ENCODE measurements at places on chromosomes 2 and 18.

GRCh38 chr2:108364676-108365297, 13.0 kb upstream of the SULT1C4 start:
- DNase-seq: no peak

DNA sequence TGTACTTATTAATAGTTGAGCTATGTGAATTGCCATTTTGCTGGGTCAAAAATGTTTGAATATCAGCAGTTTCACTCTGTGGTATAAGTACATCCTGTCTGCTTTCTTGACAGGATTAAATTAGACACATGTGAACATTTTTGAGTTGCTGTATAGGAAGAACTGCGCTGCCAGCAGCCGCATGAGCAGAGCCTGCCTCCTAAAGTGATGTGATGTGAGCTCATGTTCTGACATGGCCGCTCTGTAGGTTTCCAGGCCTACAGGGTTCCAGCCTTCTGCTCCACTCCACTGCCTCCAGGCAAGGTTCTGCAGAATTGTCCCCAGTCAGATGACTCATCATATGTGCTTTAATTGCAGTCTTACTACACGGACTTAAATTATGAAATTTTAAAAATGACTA, 119.7 kb upstream of the NFATC1 start:
- no peak for DNase-seq

DNA sequence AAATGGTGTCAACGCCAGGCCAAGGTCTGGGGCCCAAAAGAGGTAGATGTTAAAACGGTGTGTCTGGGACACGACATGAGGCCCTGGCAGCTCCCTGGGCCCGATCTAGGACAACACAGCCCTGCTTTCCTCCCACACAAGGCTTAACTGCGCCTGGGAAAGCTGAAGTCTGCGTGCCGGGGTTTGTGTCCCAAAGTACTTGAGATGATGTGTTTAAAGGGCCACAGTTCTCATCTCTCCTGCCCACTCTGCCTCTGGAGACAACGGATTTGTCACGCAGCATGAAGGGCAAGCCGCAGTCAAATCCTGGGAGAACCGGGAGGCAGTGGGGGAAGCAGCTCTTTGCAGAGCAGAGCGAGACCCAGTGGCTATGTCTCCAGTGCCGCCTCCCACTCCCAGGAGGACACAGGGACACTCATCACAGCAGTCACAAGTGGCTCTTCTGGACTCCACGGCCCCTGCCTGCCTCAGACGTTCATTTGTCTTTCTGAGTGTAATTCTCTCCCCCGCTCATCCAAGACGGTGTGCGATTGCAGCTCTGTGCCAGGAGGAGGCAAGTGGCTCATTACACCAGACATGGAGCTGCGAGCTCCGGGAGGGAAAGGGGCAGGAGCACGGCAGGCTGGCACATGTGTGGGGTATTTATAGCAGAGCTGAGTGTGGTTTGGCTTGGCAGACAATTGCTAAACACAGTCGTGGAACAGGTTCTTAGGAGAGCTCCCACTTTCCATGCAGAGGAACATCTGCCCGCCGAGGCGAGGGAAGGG, 57.7 kb upstream of the SEMA4C start:
- DNase-seq: no peak

DNA sequence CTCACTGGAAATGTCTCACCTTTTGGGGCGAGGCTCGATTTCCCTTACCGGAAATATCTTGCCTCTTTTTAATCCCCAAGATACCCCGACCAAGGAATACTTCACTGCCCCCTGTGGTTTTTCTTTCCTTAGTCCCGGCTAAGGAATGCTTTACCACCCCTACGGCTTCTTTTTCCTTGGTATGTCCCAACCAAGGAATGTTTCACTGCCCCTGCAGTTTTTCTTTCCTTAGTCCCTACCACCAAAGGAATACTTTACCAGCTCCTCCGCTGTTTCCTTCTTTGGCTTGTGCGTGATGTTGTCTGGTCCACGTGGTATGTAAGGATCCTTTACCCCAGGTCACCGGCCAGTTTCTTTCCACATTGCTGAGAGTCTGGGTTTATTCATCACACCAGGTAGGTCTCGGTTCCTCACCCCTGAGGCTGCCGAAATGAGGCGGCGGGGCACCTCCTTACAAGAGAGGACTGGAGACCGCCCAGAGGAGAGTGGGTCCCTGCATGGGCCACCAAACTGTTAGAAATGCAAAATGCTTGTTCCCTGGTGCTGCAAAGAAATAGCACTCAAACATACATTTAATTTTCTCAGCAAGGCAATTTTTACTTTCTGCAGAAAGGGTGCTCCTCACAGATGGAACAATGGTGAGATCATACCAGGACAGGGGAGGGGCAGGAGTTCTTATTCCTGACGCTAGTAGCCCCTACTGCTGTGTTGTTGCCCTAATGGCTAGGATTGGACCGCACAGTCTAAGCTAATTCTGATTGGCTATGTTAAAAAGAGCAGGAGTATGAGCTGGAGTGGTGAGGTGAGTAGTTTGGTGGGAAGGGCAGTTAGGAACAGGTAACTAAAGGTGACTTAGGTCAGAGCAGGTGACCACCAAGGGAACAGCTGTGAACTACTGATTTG, 33.4 kb upstream of the CLASP1 start:
- no peak for DNase-seq

DNA sequence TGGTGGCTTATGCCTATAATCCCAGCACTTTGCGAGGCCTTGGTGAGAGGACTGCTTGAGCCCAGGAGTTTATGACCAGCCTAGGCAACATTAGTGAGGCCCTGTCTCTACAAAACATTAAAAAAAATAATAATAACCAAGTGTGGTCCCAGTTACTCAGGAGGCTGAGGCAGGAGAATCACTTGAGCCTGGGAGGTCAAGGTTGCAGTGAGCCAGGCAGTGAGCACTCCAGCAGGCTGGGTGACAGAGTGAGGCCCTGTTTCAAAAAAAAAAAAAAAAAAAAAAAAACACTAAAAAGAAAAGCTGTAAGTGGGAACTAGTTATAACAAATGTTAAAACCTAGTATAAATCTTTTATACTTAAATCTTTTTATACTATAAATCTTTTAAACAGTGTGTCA, 146.2 kb upstream of the ITGA4 start:
- DNase-seq: no peak

DNA sequence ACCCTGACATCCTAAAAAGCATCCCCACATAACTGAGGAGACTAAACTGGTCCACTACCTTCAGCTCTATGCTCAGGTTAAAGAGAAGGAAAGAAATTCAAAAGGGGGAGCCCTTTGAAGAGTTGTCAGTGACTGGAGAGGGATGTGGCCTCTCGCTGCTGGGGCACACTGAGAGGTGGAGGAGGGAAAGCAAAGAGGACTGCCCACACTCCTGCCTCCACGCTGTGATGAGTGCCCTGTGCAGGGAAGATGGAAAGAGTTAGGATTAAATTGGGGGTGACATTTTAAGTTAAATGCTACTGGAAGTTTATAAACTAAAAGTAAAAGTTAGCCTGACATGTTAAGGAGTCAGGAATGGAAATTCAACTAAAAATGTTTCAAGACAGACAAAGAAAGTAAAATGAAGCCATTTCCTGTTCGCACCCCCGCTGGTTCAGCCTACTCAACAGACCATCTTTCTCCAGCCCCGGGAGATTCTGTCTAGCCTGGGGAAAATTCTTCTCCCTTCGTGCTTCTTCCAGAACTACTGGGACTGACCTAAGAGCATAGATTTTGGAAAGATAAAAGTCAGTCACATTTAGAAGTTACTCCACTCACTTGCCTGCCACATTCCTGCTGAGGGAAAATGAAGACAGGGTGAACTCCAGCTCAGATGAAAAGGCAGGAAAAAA, 17.8 kb upstream of the INO80C start:
- DNase-seq: no peak

All from stimulated activated CD8-positive, alpha-beta memory T cell treated with anti-CD3 and anti-CD28 coated beads, Interleukin-4, amount 100 ng/mL, for 4 hours (primary cell).